ENCODE measurements at places on chromosomes 4 and X.

GRCh38 chrX:74249963-74250362 lies 54.0 kb upstream of the ZCCHC13 start:
- no peak for DNase-seq

DNA sequence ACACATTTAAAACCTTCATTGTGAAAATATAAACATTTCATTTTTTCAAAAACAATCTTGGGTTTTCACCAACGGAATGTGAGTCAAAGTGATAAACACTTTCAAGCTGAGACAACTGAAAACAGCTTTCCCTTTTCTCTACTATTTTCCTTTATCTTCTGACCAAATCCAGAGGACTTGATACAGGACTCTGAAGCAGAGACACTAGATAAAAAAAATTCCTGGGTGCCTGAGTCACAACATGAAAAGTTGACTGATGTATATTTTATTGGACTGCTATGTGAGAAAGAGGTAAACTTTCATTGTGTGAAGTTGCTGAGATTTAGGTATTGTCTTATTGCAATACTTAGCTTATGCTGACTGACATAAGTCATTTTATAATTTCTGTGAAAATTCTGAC lies 411.2 kb downstream of the SPOCK3 start:
- DNase-seq, result no peak

DNA sequence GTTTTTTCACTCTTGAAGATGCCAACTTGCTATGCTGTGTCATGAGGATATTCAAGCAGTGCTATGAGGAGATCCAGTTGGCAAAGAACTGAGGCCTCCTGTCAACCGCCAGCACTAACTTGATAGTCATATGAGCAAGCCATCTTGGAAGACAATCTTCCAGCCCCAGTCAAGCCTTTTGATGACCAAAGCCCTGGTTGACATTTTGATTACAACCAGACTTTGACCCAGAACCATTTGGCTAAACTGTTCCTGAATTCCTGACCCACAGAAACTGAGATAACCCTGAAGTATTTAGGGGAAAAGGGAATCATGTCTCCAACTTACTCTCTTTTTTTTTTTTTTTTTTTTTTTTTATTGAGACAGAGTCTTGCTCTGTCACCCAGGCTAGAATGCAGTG lies 32.9 kb downstream of the UGDH start:
- no peak for DNase-seq

DNA sequence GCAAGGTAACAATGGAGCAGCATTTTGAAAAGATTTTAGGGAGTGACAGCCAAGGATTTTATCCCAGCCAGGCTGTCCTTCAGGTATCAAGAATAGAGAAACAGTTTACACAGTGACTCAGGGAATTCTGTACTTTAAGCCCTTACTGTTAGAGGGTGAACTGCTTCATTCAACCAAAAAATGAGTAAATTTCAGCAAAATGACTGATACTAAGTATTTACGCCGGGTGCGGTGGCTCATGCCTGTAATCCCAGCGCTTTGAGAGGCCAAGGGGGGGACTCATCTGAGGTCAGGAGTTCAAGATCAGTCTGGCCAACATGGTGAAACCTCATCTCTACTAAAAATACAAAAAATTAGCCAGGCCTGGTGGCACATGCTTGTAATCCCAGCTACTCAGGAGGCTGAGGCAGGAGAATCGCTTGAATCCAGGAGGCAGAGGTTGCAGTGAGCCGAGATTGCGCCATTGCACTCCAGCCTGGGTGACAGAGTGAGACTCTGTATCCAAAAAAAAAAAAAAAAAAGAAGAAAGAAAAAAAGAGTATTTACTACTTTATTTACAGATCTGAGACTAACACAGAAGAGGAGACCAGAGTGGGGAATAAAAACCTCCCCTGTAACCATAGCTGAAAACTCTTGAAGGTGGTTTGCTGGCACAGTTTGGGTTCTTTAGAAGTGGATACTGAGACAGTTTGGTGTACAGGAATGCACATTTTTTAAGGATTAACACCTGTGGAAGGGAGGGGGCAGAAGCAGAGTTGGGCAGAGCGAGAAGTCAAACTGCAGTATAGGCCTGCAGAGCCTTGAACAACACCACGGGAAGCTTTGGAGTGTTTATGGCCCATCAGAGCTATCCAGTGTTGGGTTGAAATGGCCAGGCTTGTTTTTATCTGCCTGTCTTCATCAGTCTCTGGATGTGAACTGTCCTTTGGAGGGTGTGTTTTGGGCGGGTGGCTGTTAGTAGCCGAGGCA lies 40.5 kb downstream of the TMEM131L start:
- no peak for DNase-seq

DNA sequence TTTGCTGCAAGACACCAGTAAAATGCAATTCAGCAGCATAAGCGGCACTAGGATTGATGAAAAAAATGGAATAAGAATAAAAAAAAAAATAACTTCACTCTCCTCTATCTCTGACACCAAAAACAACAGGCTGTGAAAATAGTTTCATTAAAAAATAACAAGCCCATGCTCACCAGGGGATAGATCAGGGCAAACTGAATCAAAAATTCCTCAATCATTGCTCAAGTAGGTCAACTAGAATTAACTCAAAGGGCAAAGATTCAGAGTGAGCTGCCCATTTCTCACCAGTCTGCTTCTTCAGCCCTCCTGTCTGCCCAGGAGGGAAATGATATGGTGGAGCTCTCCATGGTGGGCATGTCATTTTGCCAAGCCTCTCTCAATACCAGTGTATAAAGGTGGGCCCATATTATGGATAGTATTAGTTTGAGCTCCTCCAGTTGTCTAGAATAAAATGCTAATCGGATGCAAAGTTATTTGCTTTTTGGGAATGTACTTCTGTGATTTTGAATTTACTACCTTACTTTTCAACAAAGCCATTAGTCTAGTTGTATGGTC lies 153.9 kb downstream of the UNC5C start:
- DNase-seq, result no peak

GRCh38 chr4:42655269-42655637 lies 1.7 kb downstream of the ATP8A1 start:
- peak; percentile 24 for DNase-seq

- DNase-seq, result no peak
Observed at GRCh38 chr4:15725608-15726007, 22.7 kb downstream of the BST1 start.

- DNase-seq, result no peak
Observed at GRCh38 chrX:40061871-40062524, 35.8 kb downstream of the BCOR start.

DNA sequence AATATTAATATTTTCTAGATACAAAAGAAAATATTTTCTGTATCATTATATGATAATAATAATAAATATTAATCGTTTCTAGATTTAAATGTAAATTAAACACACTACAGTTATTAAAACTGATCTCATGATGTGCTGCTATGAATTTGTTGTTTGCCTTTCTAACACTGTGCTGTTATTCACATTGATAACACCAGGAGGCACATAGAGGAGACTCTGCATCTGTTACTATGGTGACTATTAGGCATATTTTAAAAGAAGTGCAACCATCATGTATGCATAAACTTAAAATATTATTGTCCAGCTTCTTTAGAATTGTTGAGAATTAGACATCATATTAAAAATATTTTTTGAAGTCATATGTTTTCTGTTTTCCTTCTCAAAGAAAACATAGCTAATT lies 11.8 kb upstream of the PDGFC start:
- no peak for DNase-seq

DNA sequence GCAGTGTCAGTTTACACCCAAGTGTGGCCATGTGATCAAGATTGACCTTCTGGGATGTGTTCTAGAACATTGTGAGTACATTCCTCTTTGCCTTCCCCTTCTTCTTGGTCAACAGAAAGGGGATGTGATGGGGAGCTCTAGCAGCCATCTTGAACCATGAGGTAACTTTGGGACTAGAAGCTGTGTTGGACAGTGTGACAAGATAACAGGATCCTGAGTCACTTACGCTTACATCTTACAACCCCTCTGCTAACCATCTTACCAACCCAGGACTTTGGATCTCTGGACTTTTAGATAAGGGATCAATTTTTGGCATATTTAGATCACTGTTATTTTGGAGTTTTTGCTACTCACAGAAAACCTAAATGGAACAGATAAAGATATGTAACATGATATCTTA lies 625.6 kb downstream of the BCOR start:
- DNase-seq, result no peak

- DNase-seq, result peak; percentile 67
Observed at GRCh38 chr4:147984065-147984777, 252.3 kb downstream of the ARHGAP10 start.

DNA sequence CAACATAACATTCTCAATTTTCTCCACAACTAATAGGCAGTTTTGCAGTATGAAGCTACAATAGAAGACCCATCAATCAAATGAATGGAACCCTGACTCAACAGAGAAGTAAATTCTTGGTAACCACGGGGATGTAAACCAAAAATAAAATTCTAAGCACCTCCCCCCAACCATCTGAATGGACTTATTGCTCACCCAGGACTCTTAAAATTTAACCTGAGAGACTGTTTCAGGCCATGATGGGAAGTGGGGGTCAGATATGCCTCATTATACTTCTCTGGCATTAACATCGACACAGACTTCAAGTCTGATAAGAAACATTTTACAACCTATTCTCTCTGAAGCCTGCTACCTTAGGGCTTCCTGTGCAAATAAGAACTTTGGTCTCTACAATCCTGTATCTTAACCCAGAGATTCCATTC lies 620.9 kb downstream of the TLL1 start:
- no peak for DNase-seq

GRCh38 chr4:15777697-15778288 lies 335 bp upstream of the CD38 start:
- no peak for DNase-seq

DNA sequence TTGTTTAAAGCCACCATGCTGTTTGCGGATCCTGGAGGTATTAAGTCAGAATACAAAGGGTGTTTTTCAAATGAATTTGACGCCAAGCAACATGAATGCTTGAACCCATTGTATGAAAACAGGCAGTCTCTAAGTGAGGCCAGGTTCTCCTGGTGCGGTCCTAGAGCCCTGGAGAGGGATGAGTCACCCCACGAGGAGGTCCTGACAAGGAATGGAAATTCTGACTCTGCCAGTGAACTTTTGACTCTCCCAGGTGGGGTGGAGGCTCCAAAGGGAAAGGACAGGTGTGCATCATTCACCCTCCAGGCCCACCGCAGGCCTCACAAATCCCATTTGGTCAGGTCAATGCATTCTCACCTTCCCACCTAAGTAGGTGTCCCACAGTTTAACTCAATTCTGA lies 1.5 kb downstream of the TRIM2 start:
- no peak for DNase-seq

DNA sequence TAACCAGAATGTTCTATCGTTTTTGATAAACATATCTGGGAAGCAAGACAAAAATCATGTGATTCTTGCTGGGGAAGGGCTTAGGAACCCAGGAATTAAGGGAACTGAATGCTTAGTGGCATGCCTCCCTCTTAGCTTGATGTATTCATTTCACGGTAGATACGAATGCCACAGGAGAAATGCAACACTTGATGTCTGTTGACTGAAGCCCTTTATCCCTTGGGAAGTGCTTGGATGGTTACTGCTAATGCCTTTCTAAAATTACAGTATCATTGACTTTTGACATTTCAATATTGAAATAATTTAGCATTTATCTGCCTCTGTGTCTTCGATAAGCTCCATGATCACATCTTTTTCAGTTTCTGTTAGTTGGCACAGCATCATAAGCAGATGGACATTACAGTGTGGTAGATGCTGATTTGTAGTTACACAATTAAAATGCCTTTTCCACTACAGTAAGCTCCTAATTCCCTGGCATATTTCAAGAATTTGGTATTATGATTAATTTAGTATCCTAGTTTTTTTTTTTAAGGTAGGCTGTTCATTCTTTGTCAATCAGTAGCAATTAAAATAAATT lies 226.7 kb downstream of the ARHGAP10 start:
- no peak for DNase-seq

DNA sequence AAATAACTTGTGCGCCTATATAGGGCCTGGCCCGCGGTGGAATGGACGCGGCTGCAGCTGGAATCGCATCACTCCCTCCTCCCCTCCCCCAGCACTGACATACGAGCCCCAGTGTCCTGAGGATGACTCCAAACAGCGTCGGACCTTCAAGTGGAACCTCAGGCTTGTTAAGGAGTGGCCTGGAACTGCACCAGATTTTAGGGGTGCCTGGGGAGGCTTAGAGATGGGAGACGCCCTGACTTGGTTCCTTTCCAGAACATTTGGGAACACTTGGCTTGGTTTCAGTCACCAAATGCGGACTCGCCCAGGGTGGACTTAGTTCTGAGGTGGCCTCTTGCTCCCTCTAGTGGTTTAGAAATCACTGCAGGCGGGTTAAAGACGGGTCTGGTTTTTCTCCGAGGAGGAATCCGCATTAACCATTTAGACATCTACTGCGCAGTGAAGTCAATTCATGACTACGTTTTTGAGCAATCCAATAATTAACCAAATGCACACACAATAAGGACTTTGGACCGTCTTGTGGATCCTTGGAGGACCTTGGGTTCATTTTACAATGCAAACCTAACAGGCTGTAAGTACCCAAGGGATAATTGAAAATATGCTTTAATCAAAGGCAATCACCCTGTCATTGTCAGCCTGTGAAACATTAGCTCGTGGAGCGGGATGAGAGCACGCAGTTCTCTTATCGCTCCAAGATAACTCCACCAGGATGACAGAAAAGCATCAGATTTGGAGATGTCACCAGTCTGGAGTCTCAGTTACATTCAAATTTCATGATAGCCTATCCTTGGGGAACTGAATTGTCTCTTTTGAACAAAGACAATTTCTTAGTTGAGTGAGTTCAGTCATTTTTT lies 11.2 kb upstream of the PDGFRA start:
- peak; percentile 80 for DNase-seq

GRCh38 chrX:106780264-106780663 lies 22.2 kb upstream of the TBC1D8B start:
- no peak for DNase-seq

- no peak for DNase-seq
Observed at GRCh38 chrX:52217494-52218160, 32.9 kb downstream of the MAGED4 start.

GRCh38 chr4:169715826-169716225 lies 41.9 kb downstream of the HPF1 start:
- no peak for DNase-seq

GRCh38 chrX:54639346-54640102 lies 109.5 kb downstream of the GNL3L start:
- DNase-seq, result peak; percentile 80

DNA sequence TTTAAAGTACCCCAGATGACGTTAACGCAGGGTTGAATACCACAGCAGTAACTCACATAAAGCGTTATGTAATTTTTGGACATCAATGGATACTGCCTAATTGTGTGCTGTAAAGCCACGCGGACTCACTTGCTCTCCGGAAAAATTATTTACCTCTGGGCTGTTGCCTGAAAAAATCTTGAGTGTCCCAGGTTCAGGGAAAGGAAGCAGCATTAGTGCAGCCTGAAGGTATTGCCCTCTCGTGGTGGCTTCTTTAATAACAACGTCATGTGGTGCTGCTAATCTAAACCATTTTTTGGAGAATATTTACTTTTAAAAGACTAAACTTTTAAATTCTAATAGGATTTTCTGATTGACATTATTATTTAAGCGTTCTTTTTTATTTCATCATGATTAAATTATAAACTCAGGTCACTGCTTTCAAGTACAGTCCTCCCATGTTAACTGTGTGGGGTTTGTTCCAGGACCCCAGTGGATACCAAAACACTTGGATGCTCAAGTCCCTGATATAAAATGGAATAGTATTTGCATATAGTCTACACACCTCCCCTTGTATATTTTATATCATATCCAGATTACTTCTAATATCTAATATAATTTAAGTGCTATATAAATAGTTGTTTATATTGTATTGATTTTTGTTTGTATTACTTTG lies 384.8 kb downstream of the FAM133A start:
- peak; percentile 6 for DNase-seq

GRCh38 chr4:48008021-48008596 lies 8.4 kb downstream of the CNGA1 start:
- no peak for DNase-seq

GRCh38 chr4:757111-757510 lies 51.5 kb downstream of the PCGF3 start:
- DNase-seq, result no peak

Measured in GM13976 (cell line).